Peyer's patch (tissue), 4 donors: ENCODE measurements at places on chromosomes 6 and 20. TPM values are rescaled to one million over a fixed set of nuclear protein-coding genes. Genes with fewer than 3 reads are reported as not detected.

DNA sequence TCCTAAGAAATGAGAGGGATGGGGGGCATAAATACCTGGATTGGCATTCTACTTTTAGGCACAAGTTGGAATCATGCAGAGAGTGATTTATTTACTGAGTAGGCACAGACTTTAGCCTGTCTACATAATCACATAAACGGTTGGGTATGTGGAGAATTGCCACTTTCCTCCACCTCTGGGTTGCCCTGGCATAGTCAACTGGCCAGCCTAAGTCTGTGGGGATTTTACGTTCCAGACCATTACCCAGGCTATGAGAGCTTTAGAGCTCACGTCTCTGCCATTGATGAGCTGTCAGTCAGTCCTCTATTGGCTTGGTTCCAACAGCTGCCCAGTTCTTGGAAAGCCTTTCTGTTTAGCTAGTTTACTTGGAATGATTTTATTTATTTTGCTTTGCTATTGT lies 5.0 kb upstream of the BHLHE23 start:
- no peak for DNase-seq

- DNase-seq, result no peak
Observed at GRCh38 chr6:24340998-24341938, 16.6 kb downstream of the DCDC2 start.

LIN28B gene
- not detected for total RNA-seq

DNA sequence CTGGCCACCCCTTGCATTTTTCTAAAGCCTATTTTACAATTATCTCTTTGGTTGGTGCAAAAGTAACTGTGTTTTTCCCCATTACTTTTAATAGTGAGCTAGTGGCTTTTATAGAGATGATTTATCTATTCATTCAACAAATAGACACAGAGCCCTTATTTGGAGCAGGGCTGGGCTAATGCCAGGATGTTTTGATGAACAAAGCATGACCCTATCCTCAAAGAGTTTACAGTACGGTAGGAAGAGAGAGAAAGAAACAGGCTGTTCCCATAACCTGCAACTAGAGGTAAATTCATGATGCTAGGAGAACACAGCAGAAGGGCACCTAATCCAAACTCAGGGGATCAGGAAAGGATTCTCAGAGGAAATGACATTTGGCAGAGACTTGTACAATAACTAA lies 37.3 kb upstream of the UST start:
- DNase-seq, result no peak

DNA sequence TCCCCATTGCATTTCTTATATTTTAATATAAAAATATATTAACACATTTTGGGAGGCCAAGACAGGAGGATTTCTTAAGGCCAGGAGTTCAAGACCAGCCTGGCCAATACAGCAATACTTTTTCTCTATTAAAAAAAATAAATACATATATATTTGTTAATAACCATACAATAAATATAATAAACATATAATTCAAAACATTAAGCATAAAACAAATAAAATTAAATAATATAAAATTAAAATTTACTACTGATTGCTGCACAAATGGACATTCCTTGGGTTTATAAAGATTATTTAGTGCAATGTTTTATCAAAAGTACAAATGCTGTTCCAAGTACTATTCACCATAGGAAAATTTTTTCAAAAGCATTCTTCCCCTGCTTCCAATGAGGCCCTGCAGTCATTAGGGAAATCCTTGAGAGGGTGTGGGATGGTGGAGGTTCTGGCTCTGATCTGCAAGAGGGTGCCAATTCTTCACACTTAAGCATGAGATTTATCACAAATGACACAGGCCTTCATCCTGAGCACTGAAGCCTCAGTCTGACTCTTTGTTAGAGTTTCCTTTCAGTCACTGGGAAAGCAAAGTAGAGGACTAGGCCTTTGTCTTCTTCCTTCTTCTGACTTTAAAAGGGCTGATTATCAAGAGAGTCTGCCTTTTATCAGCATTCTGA lies 596.7 kb downstream of the EPM2A start:
- DNase-seq, result no peak

GRCh38 chr6:40054602-40055001 lies 120.3 kb upstream of the MOCS1 start:
- DNase-seq, result no peak

GRCh38 chr6:167100241-167100674 lies 22.6 kb upstream of the CCR6 start:
- DNase-seq, result no peak

ZNF311 gene
- total RNA-seq, result 1.3 TPM

DNA sequence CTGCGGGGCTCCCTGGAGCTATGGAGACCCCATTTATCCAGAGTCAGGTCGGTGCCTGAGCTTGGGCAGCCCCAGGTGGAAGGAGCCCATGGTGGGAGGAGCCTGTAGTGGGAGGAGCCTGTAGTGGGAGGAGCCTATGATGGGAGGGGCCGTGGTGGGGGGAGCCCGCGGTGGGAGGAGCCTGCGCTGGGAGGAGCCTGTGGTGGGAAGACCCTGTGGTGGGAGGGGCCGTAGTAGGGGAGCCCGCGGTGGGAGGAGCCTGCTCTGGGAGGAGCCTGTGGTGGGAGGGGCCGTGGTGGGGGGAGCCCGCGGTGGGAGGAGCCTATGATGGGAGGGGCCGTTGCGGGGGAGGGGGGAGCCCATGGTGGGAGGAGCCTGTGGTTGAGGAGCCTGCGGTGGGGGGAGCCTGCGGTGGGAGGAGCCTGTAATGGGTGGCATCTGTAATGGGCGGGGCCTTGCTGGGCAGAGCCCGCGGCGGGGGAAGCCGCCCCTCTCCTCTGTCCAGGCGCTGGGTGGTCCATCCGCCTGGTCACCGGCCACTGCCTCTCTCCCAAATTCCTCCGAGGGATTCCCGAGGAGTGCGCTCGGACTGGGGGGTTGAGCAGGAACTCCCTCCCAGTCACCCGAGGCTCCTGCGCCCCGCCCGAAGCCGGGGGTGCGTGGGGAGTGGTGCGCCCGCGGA lies 567 bp upstream of the FNDC11 start:
- peak; percentile 85 for DNase-seq

DNA sequence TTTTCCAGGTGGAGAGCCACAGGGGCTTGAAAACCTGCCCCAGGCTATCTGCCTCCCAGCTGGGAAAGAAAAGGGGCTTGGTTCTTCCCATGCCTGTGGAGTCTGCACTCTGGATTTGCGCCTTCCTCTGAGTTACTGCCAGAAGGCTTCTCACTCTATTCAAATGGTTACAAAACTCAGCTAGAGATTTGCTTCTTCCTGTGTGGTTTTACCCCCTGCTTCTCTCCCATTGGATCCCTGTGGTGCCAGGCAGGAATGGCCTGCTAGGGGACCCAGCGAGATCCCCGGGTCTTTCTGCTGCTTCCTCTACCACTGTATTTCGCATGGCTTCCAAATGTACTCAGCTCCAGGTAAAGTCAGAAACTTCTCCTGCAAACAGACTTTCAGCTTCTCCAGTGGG lies 192.0 kb upstream of the HS3ST5 start:
- DNase-seq, result no peak

GRCh38 chr6:114830515-114830914 lies 487.7 kb upstream of the HS3ST5 start:
- no peak for DNase-seq

DNA sequence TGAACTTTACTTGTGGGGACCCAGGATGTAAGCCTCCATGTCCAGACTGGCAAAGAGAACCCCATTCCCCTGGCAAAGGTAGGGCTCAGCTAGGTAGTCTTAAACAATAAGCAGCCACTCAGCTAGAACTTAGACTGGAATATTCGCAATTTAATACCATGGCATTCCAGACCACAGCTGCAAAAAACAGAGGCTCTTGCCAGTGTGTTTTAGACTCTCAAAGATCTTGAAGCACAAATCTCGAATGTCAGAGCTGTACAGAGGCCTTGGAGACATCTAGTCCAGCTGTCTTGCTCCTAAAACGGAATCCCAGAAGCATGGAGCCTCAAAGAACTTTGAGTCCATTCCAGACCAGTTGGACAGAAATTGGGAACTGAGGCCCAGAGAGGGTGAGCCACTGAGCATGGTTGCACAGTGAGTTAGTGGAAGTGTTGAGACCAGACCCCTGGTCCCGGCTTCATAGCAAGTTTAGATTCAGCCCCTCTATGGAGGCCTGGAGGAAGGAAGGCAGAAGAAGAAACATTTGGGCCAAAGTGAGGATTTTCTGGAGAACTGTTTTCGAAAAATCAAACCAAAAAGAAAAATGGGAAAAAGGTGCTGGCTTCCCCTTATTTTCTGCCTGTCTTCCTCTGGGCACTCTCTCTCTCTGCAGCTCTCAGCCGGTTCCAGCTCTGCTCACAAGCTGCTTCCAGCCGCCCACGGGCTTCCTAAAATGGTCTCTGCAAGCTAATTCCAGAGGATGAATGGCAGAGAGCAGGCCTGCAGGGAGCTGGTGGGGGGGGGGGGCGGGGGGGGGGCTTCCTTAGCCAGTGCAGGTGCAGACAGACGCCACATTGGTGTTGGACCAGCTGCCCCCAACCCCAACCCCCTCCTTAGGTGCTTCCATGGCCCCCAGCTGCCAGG lies 32.4 kb downstream of the AAR2 start:
- no peak for DNase-seq

GRCh38 chr6:429515-430121 lies 38.1 kb downstream of the IRF4 start:
- no peak for DNase-seq
